ENCODE measurements at places on chromosomes 12 and 14.

DNA sequence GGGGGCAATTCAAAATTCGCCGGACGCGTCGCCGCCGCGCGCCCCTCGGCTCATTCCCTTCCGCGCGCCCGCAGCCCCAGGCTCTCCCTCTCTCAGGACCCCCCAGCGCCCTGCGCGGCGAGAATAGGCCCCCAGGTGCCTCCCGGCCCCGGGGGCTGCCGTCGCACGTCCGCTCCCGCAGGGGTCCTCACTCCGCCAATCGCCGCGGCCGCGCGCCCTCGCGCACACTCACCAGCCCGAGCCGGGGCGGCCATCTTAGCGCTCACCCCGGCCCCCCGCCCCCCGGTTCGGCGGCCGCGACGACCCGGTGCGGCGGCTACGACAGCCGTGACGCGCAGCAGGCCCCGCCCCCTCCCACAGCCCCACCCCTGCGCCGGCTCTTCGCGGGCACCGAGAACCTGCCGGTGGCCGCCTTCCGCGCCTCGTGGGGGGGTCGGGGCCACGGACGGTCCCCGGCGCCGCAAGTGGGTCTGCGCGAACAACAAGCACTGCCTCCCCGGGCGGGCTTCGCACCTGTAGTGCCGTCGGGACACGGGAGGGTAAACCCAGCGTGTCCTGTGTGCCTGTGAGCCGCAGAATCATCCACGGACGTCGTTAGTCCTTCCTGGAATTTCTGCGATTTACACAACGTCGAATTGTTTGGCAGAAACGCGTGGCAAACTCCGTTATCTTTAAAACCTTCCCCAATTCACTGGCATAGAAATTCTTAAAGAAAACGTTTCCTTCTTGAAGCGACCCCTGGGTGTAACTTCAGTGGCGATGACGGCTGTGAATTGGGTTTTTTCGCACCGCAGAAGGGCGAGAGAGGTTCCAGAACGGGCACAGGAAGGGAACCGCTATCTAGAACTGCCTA lies 2.5 kb downstream of the USP44 start:
- peak; percentile 51 for DNase-seq

- no peak for DNase-seq
These were observed 406.0 kb downstream of the PRKD1 start for GRCh38 chr14:29521526-29522137.

DNA sequence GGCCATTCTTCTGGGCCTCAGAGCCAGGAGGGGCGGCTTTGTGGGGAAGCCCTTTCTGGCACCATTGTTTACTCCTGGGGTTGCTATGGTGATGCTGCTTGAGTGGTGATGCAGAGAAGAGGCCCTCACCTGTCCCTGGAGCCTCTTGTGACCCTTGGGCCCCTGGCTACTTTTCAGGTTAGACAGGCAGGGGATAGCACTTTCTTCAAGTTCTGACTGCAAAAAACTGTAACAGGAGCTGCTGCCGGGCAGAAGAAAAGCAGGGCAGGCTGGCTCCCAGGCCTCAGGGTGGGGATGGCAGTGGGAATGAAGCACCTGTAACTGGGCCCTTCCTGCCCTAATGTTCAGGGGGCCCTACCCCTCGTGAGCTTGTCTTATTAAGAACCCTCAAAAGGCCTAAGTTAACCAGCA lies at the start of gene TEX52:
TSS of gene TEX52 (minus strand) at position 19 of the 411 bp plus-strand sequence. CDS start at position 6, 13 bp downstream.
- no peak for DNase-seq

GRCh38 chr12:96156211-96156610 lies 38.0 kb upstream of the ELK3 start:
- DNase-seq: no peak

GRCh38 chr12:111100003-111100402 lies 179.6 kb upstream of the MYL2 start:
- DNase-seq: no peak

DNA sequence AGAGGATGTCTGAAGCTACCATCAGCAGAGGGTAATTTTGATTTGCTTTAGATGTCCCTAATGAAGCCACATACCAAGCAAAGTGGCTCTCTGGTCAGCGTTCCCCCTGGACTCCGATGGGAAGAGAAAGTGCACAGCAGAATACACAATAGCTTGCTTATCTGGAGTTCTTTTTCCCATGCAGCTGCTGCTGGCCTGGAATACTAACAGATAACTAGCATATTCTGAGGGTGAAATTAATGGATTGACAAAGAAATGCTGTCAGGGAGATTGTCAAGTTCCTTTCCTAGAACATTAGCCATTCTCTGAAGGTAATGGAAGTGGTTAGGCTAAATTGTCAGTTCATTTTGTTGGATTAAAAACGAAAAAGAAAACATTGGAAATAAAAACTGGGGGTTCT lies 391.3 kb downstream of the FLRT2 start:
- no peak for DNase-seq

Data from stimulated activated CD4-positive, alpha-beta T cell treated with anti-CD3 and anti-CD28 coated beads, TNF-alpha, amount 100 ng/mL, for 4 hours (primary cell).